Dermis microvascular lymphatic vessel endothelial cell (primary cell): ENCODE measurements at places on chromosomes 11 and 22. TPM values are rescaled to one million over a fixed set of nuclear protein-coding genes. Genes with fewer than 3 reads are reported as not detected.

- no peak for DNase-seq
Observed at GRCh38 chr11:75745807-75746206, 22.8 kb upstream of the DGAT2 start.

- no peak for DNase-seq
Observed at GRCh38 chr11:5071799-5072198, 2.4 kb downstream of the OR52E1 start.

DNA sequence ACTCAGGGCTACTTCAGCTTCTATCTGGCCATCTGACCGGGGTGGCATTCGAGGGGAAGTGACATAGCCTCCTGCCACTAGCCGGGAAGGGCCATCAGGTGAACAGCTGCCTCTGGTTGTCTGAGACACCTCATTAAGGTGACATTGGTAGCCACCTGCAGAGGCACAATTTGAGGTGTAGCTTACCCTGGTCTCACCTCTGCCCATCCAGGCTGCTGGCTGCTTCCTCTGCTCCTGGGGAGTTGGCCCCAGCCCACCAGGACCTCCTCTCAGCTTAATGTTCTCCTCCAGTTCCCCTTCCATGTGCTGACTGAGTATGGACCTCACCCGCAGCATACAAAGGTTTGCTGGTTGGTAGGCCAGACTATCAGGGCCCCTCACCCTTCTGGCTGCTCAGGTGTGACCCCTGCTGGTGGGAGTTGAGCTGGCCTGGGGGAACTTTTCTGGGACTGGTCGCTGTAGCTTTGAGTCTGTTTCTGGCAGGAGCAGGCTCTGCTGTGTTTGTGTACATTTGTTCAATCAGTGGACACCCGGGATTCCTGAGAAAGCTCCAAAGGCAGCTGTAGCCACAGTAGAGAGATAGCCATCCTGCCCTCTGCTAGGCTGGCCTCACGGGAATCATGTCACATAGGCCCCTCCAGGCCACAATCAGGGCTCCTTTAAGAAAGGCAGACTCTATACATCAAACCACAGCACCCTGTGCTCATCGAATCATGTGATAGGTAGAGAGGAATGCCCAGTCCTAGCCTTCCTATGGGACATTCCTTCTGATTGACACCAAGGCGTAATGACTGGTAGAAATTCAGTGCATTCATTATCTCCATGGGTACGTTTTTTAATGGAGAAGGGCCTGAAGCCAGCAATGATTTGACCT, 295.1 kb upstream of the PLET1 start:
- peak; percentile 54 for DNase-seq

DNA sequence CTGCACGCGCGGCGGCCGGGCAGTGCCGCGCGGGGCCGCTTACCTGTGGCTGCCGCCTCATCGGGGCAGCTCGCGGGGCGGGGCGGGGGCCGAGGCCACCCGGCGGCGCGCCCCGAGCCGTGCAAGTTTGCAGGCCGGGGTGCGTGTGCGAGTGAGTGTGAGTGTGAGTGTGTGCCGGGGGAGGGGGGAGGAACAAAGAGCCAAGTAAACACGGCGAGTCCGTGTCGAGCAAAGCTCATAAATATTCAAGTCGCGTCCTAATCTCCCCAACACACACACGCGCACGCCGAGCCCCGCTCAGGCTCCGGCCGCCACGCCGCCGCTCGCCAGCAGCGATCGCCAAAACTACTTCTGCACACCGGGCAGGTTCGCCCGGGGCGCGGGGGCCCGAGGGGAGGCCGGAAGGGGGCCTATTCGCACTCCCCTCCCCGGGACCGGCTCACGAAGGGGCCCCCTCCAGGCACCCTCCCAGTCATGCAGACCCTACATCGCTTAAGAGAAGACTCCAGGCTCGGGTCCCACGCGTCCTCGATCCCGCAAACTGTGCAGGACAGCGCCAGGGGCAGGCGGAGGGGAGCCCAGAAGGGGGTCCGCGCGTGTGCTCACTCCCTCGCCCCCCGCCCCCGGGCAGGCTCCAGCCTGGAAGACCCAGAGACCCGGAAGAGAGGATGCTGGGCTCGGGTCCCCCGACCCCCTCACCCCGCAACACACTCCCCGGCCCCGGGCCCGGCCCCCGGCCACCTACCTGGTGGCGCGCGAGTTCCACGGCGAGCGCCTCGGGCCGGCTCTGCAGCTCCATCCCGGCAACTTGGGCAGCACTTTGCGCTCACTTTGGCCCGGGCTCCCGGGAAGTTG, 827 bp downstream of the PHF21B start:
- no peak for DNase-seq

- DNase-seq: no peak
Observed at GRCh38 chr22:16936625-16937024, 71.4 kb downstream of the GAB4 start.

Gene OR51E2
- not detected in 2 replicates for total RNA-seq

DNA sequence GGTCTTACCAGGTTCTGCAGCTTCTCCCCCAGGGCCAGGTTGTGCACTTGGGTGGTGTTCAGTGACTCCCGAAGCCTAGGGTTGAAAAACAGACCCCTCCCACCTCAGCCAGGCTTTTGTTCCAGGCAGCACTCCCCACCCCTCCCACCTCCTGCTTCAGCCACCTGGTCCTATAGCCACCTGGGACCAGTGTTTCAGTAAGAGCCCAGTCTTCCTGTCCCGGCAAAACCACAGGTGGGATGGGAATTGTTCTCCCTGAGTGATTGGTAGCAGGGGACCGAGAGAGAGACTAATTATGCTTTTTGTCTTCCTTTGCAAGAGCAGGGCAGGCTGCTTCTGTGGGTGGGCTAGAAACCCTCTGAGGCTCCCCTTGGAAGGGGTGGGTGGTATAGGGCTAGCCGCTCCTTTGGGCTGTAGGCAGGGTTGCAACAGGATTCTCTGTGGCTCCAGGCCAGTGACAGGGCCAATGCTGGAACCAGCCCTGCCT, 8.5 kb upstream of the NAALADL1 start:
- DNase-seq: no peak

DNA sequence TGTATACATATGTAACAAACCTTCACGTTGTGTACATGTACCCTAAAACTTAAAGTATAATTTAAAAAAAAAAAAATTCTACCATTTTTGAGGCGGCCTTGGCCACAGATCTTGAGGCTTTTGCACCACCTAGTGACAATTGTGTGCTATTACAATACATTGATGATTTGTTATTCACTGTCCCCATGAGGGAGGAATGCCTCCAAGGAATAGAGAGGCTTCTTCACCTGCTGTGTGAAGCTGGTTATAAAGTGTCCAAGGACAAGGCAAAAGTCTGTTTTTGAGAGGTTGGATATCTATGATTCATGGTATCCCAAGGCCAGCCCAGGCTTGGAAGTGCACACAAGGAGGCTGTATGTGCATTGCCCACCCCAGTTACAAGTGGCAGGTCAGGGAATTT, 30.7 kb downstream of the SLC22A25 start:
- DNase-seq: peak; percentile 21

Gene FAR1
- total RNA-seq: 51.3 and 57.4 TPM in 2 replicates

- DNase-seq: no peak
Observed at GRCh38 chr11:121749691-121750090, 296.9 kb upstream of the SORL1-AS1 start.
